Activated naive CD4-positive, alpha-beta T cell treated with Interleukin-2 at 50 U/mL for 16 hours (primary cell): ENCODE measurements at places on chromosomes 12 and 14.

- no peak for DNase-seq
Observed at GRCh38 chr12:79681008-79681590, 9.7 kb downstream of the PAWR start.

GRCh38 chr14:76827696-76828296, 1.6 kb downstream of the LRRC74A start:
- DNase-seq, result no peak

DNA sequence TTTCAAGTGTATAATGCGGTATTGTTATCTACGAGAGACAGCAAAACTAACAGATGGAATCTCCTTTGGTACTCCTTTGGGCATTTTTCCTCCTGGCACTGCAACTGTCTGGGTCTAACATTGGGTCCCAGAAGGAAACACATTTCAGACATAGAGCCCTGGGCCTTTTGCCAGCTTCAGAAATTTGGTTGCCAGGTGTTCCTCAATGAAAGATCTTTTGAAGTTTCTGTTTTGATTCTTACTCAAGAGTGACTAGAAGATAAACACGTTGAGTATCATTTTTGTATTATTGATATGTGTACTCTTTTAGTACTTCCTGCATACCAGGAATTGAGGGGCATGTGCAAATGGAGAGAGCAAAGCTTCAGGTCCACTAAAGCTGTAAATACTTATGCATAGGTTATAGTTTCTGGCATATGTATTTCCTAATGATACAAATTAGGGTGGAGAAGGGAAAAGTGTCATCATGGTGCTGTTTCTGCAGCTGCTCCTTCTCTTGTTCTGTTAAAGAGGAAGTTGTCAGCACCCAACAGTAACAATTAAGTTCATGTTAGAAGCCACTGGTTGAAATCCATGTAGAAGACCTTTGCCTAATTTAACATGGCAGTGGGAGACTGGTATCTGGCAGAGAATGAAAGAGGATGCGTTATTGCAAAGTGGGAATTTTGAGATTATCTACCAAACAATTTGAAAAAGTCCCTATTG, 53.5 kb downstream of the SLC38A6 start:
- DNase-seq, result no peak

- DNase-seq, result no peak
Observed at GRCh38 chr14:30753452-30753851, 120.9 kb upstream of the COCH start.

- no peak for DNase-seq
Observed at GRCh38 chr12:76719171-76720041, 44.5 kb upstream of the ZDHHC17 start.
